CD4-positive, CD25-positive, alpha-beta regulatory T cell (primary cell): ENCODE measurements at places on chromosomes 16 and 17. TPM values are rescaled to one million over a fixed set of nuclear protein-coding genes. Genes with fewer than 3 reads are reported as not detected.

- no peak for DNase-seq
Observed at GRCh38 chr17:70159980-70160379, 9.4 kb upstream of the KCNJ2 start.

DNA sequence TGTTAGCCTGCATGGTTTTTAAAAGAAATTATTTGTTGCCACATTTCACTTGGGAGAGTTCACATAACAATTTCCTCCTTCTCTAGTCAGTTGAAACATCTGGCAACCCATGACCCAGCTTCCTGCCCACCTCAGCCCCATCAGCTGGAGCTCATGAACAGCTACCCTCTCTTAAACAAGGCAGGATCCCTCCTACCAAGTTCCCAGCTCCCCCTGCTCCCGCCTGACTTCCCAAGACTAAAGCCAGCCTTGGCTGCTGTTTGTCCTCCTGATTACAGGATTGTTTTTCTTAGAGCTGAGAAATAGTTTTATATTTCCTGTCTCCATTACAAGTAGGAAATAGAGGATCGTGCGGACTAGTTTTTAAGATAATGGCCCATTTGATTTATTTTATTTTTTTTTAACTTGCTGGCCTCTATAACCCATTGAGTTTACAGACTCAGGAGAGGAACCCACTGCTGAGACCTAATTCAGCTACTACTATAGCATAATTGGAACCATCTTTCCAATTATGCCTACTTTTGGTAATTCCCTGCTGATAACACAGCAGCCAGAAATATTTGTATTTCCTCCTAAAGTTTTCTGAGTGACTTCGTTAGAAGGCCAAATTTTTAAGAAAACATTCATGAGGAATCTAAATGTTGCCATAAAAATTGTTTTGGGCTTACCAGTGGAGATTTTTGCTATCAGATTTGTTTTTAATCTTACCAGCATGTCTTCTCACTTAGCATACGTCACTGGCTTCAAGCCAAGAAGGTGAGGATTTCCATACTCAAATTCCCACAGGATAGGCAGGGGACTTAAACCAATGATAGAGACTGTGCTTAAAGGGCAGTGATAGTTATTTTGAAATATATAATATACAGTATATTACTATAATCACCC lies 90.0 kb downstream of the ELAC2 start:
- no peak for DNase-seq

OR4D1 gene
- total RNA-seq = 0.42 TPM

GRCh38 chr16:8718851-8719680 lies 44.6 kb downstream of the ABAT start:
- no peak for DNase-seq

GRCh38 chr17:64627797-64628196 lies 34.3 kb downstream of the SMURF2 start:
- no peak for DNase-seq

DNA sequence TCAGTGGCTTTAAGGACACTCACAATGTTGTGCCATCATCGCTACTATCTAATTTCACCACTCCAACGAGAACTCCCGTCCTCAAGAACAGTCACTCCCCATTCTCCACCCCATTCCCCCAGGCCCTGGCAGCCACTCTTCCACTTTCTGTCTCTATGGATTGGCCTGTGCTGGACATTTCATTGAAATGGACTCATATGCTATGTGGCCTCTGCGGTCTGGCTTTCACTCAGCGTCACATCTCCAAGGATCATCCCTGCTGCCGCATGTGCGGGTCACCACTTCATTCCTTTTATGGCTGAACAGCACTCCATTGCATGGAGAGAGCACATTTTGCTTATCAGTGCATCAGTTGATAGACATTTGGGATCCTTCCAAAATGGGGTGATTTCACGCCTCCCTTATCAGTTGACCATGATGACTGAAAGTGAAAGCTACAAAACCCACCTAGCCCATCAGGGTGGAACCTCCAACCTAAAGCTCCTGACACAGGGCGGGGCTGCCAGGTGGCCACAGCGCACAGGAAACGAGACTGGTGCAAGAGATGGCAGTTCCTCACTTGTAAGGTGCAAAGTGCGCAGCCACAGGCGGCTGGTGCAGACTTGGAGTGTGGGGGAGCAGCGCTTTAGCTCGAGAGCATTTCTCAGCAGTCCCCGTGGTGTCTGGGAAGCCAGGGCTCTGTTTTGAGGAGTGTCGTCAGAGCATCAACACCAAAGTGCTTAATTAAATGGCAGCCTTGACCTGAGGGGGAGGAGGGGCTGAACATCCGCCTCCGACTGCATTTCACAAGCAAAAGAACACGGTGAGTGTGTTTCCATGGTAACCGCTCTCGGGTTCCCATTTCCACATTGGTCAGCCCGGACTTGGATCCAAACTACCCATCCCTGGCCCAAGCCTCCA lies 23.8 kb downstream of the COTL1 start:
- DNase-seq = peak; percentile 74

- no peak for DNase-seq
Observed at GRCh38 chr17:70290770-70291169, 121.4 kb downstream of the KCNJ2 start.
